Activated CD4-positive, alpha-beta T cell treated with anti-CD3 and anti-CD28 coated beads, Interleukin-2, amount 50 U/mL, for 1 hour (primary cell): ENCODE measurements at places on chromosomes 12 and 14.

- DNase-seq, result no peak
Measured at GRCh38 chr12:89427508-89428156, 75.3 kb upstream of the DUSP6 start.

DNA sequence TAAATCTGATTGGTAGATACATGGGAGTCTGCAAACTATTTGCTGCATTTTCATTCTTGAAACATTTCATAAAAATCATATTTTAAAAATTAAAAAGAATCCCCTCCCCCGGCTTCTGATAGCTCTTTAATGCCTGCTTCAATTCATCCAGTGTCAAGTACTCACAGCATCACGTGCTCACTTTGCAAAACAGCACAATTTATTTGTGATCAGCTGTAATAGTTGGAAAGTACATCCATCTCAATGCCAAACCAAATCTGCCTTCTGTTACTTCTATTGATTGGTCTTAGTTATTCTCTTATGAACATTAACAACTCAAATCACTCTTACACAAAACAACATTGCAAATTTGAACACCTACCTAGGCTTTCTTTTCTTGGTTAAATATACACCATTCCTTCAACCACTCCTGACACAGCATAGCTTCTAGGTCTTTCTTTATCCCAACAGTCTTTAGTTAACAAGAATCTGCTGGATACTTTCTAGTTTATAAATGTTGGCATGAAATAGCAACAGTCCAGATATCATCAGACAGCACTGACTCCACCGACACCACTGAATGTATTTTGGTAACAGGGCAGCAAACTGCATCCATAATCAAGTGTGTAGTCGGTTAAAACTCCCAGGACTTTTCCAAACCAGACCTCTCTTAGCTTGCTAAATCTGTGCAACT is 58.0 kb downstream of the PARP11 start:
- DNase-seq, result no peak

DNA sequence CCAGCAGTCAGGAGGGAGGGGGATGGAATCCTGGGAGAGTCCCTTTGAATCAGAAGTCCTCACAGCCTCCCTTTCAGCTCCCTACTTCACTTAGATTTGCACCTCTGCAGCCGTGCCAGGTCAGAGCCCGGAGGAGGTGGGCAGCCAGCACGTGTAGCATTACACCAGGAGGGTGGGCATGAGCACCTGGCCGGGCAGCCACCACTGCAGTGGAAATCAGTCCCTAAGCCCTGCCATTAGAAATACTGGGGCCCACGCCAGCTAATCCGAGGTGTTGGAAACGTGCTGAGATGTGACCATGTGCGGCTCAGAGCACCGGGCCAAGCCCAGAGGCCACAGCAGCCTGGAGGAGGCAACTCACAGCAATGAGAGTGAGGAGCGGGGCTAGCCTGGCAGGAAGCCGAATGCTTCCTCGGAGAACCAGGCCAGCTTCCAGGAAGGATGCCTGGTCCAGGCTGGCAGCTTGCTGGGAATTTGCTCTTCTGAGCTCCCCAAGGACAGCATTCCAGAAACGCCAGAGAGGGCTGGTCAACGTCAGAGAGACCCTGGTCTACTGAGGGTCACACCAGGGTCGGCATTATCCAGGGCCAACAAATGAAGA is 9.4 kb upstream of the CACNA2D4 start:
- DNase-seq, result no peak

GRCh38 chr14:78157494-78158437 is 12.4 kb upstream of the NRXN3 start:
- no peak for DNase-seq

DNA sequence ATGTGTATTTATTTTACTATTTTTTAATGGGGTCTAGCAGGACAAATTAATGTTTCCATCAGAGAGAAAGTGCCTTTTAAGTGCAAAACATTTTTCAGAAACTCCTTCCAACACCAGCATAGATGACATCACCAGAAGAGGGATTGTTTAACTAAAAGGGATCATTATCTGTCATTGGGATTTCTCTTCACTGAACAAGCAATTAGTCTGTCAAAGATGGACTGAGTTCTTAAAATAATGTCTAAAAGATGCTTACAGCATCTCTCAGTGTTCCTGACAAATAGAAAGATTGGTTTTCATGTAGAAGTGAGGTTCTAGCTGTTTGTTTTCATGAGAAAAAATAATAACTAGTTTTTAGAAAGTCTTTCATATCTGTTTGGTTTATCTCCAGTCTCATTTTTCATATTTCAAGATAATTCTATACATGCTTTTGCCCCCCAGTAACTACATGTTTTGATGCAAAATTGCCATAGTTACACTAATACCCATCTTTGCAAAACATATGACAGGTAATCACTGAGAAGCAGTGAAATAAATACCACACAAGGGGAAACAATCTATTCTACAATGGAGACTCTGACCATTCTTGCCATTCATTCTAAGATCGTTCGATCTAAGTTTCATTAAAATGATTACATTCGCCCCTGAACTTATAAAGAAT is 850.3 kb downstream of the GALC start:
- no peak for DNase-seq

- DNase-seq, result no peak
Measured at GRCh38 chr14:100591453-100592371, 4.5 kb upstream of the BEGAIN start.

- DNase-seq, result no peak
Measured at GRCh38 chr12:50066402-50066801, 9.0 kb downstream of the ASIC1 start.

GRCh38 chr12:49863946-49864797 is 21.3 kb upstream of the BCDIN3D start:
- no peak for DNase-seq

DNA sequence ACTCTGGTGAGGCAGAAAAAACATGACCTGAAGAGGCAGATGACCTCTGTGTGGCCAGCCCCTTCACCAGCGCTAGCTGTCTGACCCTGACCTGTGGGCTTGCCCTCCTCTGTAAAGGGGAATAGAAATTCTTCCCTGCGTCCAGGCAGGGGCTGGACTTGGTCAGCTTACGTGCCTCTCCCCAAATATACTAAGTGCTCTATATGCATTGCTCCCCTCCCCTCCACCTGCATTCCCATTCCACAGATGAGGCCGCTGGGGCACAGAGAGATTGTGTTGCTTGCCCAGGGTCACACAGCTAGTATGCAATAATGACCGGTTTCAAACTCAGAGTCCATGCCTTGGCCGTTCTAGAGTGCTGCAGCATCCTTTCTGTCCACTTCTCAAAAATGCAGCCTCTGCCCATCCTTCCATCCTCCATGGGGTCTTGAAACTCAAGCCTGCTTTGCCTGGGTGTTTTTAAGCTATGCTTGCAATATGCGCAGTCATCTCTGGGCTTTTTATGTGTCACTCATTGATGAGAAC is 303.9 kb downstream of the CACNA1C start:
- no peak for DNase-seq

DNA sequence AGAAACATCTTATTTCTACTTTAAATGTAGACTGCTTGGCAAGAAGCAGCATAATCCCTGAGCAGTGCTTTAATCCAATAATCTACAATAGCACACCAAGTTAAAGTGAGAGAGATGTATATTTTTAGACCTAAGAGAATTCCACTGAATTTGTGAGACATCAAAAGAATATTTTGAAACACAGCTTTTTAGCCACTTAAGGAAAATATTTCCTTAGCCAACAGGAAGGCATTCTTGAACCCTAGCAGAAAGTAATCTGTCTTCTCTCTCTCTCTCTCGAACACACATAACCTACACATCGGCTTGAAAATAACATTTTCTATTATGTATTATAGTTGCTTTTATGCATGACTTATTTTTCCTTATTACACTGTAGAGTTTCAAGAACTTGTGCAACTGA is 34.0 kb downstream of the KITLG start:
- no peak for DNase-seq

GRCh38 chr12:99387661-99388060 is 259.9 kb upstream of the GARIN6 start:
- DNase-seq, result no peak

DNA sequence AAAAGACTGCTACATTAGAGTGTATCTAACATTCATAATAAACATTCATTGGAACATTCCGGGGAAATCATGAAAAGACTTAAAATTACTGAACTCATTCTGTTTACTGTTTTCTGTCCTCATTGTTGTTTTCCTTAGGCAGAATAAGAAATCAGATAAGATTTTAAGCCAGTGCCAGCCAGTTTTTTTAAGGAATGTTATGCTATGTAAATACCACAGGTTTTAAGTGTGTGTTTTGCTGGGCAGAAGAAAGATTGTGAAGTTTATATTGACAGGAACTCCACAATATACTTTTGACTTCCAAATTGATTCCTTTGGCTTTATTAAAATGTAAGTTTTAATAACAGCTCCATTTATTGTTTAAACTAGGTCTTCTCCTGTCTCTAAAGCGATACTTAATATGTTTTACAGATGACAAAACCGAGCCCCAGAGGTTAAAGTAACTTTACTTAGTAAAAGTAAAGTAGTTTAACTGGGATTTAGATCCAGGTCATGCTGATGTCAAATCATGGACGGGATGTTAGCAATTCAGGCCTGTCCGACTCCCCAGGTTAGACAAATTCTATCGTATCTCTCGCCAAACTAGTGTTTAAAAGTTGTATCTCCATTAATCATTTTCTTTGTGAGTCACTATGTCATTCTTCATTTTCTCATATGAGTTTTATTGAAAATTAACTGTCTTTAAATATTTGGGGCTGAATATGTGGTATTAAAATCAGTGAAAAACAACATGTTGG is 1.7 kb downstream of the LARP4 start:
- DNase-seq, result no peak

DNA sequence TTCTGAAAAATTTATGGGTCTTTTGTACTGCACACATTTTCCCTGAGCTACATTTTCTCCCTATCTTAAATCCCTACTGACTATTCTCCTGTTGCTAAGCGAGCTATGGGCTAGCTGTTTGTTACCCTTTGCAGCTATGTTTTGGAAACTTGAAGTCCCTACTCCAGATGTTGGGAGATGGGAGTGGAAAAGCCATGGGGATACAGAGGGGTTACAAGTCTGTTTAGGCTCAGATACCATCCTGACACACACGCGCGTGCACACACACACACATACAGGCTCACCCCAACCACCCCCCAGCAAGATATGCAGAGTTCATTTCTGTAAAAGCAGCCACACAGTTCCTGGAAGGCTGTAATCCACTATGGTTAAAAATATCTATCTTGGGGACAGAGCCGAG is 15.8 kb downstream of the ATP5MC2 start:
- DNase-seq, result no peak

GRCh38 chr12:117658226-117658625 is 296.8 kb upstream of the NOS1 start:
- DNase-seq, result no peak

GRCh38 chr14:30799933-30800332 is 74.4 kb upstream of the COCH start:
- DNase-seq, result no peak

DNA sequence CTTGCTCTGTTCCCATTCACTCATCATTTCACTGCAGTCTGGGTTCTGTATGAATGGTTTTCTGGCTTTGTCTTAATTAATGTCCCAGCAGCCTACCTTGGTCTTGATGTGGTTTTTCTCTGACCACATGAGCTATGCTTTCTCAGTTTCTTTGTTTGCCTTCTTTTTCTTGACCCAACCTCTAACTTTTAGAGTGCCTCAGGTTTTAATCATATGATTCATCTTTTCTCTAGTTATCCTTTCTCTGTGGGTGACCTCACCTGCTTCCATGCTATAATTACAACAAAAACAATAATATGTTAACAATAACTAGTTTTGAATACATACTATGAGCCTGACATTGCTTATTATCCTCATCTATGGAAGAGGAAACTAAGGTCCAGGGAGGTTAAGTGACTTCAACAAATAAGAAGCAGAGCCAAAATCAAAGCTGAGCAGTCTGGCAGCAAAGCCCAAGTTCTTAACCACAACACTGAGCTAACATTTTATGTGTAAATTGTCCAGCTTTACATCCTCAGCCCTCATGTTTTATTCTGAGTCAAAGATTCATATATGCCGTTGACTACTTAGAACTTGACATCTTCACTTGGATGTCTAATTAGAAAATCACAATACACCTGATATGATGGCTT is 4.7 kb upstream of the EPYC start:
- DNase-seq, result no peak

DNA sequence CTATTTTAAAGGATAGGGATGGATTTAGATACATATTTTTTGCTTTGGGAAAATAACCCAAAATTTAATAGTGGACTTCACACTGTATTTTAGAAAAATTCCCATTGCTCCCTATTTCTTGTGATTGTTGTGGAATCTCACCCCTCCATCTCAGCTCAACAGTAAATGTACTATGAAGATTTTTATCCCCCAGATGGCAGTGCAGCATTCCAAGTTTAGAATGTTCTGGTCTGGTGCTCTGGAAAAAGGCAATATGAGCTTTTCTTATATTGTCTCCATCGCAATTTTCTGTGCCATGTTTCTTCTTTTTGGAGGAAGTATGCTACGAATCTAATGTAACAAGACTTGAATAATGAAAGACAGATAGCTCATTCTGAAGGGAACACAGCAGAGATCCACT is 471.7 kb upstream of the SYT1 start:
- no peak for DNase-seq

DNA sequence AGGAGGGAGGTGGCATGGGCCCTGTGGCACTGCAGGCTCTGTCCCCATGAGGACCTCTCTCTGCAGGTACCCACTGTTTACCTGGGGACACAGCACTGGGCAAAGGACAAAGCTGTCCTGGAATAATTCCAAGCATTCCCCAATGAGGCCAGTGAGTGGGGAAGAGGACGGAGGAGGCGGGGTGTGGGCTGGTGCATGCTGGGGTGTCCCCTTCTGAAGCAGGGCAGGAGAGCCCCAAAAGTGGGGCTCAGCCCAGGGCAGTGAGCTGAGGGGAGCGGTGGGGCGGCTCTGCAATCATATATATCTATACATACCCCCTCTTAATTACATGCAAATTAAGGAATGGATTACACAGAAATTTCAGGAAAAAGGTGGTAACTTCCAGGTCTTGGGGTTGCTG is 315.8 kb downstream of the ADGRD1 start:
- DNase-seq, result no peak

DNA sequence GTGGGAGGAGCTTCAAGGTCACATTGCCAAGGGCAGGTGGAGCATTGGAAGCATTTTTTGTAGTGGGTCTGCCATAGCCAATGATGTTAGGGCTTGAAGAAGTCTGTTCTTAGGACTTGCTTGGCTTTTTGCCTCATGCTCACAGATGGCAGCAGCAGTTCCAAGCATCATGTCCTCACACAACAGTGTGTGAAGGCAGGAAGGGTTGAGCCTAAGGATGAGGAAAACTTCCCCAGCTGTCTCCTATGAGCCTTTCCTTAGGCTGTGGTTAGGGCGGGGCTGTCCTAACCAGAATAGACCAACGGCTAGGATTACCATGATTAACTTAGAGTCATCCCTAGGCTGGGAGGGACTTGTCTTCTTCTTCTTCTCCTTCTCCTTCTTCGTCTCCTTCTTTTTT is 76.2 kb upstream of the KCNA1 start:
- no peak for DNase-seq

DNA sequence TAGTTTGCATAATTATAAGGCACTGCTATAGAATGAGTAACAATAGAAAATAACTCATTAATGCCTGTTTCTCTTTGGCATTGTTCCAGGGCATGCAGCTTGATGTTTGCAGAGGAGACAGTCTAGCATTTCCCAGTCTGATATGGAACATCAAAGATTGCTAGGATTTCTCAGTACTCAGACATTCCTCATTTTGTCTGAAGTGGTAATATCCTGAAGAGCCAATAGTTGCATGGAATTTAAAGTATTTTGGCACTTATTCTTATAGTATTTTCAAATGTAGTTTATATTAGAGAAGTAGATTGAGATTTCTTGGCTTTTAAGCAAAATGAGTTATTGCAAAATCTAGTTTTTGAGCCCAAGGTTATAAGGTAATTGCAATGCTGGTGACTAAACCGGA is 337.3 kb upstream of the E2F7 start:
- no peak for DNase-seq
